ENCODE measurements at places on chromosomes 5 and 9. TPM values are rescaled to one million over a fixed set of nuclear protein-coding genes. Genes with fewer than 3 reads are reported as not detected.

The ZER1 gene
- total RNA-seq, result 15.4 TPM

DNA sequence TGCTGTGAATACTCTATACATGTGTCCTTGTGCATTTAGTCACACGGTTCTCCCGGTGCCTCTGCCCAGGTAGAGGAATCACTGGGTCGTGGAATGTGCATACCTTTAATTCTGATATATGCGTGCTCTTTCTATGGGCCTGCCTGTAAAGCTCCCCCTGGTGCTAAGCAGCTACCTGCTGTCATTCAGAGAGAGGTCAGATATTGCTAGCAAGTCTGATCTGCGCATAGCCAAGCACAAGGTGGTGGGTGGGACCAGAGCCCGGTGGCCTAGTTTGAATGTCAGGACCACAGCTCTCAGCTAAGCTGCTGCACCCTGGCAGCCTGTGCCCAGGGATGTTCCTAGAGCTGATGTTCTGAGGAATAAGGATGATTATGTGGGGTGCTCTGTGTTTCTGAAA is 33.4 kb downstream of the TJP2 start:
- DNase-seq, result no peak

DNA sequence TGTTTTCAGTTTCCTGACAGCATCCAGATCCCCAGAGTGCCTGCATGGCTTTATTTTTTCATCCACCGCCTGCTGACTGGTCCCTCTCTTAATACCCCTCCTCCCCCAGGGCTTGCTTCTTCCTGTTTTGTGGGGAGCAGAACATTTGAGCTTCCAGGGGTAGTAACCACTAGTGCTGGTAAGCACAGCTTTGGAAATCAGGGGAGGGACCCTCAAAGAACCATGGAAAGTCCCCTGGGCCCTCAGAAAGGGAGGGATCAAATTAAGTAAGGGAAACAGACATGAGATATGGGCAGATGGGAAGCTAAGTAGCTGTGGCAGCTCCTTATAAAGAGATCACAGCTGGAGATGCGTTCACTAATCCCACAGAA is 26.8 kb downstream of the GRIA1 start:
- no peak for DNase-seq

The ORM2 gene
- not detected for total RNA-seq

The FCN1 gene
- not detected for total RNA-seq

- DNase-seq, result peak; percentile 68
Measured at GRCh38 chr9:91682806-91683205, 259.2 kb upstream of the NFIL3 start.

The CCL21 gene
- total RNA-seq, result not detected

GRCh38 chr5:55816342-55816741 is 34.8 kb upstream of the IL31RA start:
- DNase-seq, result peak; percentile 82

- DNase-seq, result no peak
Measured at GRCh38 chr9:69759021-69759420, 790 bp downstream of the PTAR1 start.

Data from RPMI7951 (cell line).